ENCODE measurements at places on chromosomes 6 and 20.

DNA sequence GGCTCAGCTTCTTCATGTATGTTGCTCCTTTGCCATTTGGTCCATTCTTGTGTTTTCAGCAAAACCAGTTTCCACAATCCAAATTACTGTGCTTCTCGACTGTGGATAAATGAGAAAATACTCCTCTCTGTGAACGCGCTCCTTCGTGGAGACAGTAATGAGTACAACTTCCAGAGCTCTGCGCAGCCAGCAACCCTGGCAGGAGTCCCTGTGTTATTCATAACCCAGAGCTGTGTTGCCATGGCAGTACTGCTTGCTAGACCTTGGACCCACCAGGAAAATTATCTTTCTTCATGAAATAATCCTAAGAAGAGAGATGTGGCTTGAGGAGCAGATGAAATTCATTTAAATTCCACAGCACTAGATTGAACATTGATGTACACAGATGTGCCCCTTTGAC lies 73.7 kb downstream of the SLC22A3 start:
- no peak for DNase-seq

GRCh38 chr6:127030836-127031235 lies 87.6 kb upstream of the RSPO3 start:
- DNase-seq: no peak

GRCh38 chr6:165800337-165800736 lies 137.3 kb upstream of the PDE10A start:
- DNase-seq: no peak

DNA sequence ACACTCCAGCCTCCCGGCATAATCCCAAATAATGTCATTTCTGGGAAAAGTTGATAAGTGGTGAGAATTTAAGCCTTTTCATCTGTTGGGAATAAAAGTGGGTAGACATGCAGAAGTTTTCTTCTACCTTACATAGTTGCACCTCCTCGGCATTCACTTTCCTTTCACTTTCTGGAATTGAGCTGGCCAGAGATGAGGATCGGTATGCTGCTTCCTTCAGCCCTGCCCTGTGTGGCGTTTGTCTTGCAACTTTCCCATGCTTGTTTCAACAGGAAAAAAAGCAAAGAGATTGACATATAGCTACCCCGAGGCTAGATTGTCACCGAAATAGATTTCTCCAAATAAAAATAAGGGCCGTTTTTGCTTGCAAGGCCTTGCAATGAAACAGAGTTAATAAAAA lies 65.8 kb upstream of the JAG1 start:
- DNase-seq: no peak

- no peak for DNase-seq
Observed at GRCh38 chr6:42756722-42757121, 10.8 kb upstream of the TBCC start.

- DNase-seq: no peak
Observed at GRCh38 chr6:132566404-132566803, 3.7 kb upstream of the TAAR6 start.

DNA sequence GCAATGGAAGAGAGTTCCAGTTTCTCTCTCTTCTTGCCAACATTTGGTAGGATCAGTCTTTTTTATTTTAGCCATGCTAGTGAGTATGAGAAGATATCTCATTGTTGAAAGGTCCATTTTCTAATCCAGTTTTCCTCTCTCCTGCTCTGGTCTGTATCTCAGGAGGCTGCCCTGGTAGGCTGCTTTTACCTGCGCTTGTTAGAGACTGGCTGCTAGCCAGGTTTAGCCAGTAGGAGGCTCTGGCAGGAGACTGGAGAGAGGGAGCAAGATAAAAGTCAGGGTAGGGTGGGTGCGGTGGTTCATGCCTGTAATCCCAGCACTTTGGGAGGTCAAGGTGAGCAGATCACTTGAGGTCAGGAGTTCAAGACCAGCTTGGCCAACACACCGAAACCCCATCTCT lies 68.6 kb upstream of the FOXP4 start:
- no peak for DNase-seq

- DNase-seq: no peak
Observed at GRCh38 chr6:121686611-121687023, 251.2 kb downstream of the GJA1 start.

GRCh38 chr6:84842525-84843166 lies 78.2 kb upstream of the TBX18 start:
- no peak for DNase-seq

GRCh38 chr20:57093766-57094165 lies 172.7 kb downstream of the BMP7 start:
- DNase-seq: no peak

DNA sequence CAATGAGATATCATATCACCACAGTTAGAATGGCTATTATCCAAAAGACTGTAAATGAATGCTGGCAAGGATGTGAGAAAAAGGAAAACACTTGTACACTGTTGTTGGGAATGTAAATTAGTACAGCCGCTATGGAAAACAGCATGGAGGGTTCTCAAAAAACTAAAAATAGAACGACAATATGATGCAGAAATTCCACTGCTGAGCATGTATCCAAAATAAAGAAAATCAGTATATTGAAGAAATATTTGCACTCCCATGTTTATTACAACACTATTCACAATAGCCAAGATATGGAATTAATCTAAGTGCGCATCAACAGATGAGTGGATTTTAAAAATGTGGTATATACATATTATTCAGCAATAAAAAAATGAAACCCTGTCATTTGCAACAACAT lies 898.9 kb upstream of the MAN1A1 start:
- no peak for DNase-seq

- DNase-seq: no peak
Observed at GRCh38 chr6:134936931-134937330, 13.0 kb downstream of the ALDH8A1 start.

GRCh38 chr20:63778857-63779256 lies 39.3 kb downstream of the SLC2A4RG start:
- DNase-seq: no peak

DNA sequence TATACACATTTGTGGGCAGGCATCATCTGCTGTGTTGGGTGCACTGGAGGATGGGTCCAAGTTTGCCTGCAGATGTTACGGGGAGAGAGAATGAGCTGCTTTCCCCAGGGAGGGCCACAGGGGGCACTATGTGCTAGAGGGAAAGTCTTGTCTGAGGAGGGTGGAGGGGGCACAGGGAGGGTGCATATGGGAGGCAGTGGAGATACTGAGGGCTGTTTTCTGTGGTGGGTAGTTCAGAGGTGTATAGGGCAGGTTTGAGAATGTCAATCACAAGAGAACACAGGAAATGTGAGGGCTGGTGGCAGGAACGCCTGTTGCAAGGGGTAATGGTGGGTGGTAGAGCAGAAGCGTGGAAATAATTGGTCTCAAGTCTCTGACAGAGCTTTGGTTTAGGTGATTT lies 7.7 kb upstream of the PTPRA start:
- DNase-seq: no peak

DNA sequence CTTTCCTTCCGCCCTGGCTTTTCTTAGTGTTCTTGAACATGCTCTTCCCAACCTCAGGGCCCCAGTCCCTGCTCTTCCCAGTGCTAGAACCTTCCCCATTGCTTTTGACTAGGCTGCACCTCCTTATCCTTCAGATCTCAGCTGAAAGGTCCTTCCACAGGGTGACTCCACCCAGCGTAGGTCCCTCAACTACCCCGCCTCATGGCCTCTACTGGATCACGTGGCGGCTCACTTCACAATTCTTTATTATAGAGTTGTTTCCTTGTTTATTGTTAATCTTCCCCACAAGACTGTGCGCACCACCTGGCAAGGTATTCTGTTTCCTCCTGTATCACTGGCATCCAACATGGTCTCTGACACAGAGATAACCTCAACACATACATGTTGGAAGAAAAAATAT lies 31.2 kb downstream of the TTLL9 start:
- no peak for DNase-seq

GRCh38 chr6:16334671-16335070 lies 96.3 kb downstream of the GMPR start:
- no peak for DNase-seq

- DNase-seq: no peak
Observed at GRCh38 chr20:58808271-58809046, 42.2 kb downstream of the GNAS-AS1 start.

GRCh38 chr6:144294016-144294415 lies 8.9 kb downstream of the UTRN start:
- DNase-seq: no peak

GRCh38 chr6:74976701-74977100 lies 229.2 kb downstream of the COL12A1 start:
- DNase-seq: no peak

Data from T-cell (primary cell).